Right kidney (tissue), 9 donors: ENCODE measurements at places on chromosomes 7 and 10.

GRCh38 chr10:50464004-50464409 is 159.7 kb downstream of the SGMS1 start:
- DNase-seq: no peak

- DNase-seq: no peak
These were observed 13.5 kb upstream of the MSRB2 start for GRCh38 chr10:23081891-23082290.

GRCh38 chr10:1374511-1375345 is 318.5 kb downstream of the WDR37 start:
- DNase-seq: peak; percentile 42

DNA sequence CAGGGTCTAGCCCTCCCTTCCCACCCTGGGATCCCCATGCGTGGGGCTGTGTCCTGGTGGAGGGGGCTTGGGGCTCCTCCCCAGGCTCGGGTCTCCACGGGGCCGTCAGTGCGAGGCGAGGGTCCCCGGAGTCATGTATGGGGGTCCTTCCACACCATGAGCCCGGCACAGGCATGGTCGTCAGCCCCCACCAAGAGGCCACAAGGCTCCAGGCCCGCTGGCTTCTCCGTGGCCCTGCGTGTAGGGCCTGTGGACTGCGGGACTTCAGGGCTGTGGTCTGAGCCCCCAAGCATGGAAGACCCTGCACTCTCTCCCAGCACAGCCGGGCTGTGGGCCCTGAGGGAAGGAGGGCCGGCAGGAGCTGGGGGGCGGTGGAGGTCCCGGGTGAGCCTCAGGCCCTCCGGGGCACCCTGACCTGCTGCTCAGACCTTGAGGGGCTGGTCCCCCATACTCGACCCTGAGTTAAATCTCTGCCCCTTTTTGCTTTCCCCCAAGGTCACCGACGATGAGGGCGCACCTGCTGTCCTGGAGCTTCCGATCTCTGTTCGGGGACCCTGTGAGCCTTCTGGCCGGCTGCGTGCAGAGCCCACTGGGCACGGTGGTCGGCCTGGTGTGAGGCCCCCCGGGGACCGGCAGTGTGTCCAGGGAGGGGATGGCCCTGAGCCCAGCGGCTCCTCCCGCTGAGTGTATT is 19.7 kb downstream of the PWWP2B start:
- DNase-seq: no peak

DNA sequence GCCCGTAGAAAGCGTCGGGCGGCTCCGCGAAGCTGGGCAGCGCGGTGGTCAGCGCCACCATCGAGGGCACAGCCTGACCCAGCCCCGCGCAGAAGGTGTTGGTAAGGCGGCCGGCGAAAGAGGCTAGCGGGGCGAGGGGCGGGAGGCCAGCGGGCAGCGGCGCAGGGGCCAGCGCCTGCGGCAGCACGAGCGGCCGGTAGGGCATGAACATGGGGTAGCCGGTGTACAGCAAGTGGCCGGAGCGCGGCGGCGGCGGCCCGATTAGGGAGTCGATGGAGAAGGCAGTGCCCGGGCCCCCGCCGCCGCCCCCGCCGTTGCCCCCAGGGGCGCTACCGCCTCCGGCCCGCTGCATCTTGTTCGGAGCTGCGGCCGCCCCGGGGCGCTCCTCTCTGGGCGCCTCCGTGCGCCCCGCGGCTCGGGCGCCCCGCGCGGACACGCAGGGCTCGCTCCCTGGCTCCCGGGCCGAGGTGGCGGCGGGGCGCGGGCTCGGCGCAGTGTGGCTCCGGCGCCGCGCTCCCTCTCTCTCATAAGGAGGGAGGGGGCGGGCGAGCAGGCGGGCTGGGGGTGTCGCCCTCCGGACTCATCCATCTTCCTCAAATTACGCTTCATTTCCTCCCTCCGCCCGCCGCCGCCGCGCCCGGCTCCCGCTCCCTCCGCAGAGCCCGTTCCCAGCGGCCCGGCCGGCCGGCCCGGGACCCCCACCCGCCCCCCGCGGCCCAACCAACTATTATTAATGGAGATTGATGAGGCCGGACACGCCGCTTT is at the start of gene GBX1:
GBX1 (minus strand) TSS at position 498 of the 765 bp plus-strand sequence; CDS start at position 352, 146 bp downstream.
- DNase-seq: no peak

DNA sequence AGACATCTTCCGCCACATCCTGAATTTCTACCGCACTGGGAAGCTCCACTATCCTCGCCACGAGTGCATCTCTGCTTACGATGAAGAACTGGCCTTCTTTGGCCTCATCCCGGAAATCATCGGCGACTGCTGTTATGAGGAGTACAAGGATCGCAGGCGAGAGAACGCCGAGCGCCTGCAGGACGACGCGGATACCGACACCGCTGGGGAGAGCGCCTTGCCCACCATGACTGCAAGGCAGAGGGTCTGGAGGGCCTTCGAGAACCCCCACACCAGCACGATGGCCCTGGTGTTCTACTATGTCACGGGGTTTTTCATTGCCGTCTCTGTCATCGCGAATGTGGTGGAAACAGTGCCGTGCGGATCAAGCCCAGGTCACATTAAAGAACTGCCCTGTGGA is 1.9 kb downstream of the KCND2 start:
- DNase-seq: no peak
